ENCODE measurements at places on chromosomes 2 and 18.

DNA sequence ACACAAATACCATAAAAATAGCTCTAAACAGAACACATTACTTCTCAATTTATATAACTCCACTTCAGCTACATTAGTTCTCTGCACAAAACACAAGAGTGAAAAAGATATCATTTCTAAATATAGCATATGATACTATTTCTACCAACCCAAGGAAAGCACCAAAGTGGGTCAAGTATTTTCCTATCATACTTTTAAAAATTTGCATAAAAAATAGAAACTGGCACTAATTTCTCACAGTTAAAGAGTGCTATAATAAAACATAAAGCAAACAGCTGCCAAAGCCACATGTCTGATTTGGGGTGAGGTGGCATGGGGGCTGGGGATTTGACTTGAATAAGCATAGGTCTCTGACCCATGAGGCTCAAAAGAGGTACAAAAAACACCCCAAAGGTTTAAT is 61.5 kb downstream of the BARD1 start:
- DNase-seq: no peak

DNA sequence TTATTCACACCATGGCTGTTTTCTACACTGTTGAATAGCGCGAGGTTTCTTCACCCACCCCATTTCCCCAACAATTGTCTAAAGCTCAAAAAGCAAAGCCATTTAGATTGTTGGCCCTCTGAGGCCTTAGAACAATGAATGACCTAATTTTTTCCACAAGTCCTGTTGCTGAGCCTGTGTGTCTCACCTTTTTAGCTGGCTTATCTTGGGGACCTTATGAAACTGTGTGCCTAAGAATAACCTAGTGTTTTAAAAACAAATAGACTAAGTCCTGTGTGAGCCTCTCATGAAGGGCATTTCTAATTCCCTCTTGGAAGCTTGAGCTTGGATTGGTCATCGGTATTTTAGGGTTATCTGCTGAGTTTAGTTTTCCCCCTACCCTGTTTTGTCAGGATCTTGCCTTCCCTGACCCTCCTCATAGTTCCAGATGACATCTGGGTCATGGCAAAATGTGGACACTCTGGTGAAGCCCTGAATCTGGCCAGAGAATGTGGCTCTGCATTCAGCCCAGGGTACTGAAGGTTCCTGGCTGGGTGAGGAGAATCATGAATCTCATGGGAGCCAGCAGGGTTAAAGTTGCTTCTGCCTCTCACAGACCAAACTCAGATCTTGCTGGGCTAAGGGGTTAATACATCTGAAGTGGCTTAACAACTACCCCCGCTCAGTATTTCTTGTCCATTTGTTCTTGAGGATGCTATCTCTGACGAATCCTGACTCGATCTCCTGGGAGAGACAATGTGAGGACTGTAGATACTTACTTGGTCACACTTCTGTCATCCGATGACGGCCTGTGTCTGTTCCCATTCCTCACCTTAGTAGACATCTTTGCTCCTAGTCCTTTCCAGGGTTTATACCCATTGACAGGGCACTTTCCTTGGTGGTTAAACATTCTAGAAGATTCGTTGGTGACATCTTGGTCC is 104.2 kb upstream of the MAP4K3 start:
- no peak for DNase-seq

DNA sequence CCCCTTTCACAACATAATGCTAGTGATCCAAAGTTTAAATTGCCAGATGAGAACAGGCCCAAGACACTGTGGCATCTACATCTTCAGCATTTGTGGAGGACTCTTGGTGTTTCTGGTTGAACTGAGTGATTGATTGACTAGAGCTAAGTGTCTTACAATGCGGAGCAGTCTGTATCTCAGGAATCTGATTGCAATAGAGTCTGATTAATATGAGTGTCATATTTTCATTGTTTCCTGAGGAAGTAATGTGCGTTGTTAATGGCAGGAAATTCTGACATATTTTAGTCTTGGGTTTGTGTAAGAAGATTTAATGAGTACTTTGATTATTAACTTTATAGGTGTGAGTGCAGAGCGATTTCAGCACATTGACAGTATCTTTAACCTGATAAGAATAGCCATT is 82.0 kb upstream of the PROKR1 start:
- DNase-seq: no peak

DNA sequence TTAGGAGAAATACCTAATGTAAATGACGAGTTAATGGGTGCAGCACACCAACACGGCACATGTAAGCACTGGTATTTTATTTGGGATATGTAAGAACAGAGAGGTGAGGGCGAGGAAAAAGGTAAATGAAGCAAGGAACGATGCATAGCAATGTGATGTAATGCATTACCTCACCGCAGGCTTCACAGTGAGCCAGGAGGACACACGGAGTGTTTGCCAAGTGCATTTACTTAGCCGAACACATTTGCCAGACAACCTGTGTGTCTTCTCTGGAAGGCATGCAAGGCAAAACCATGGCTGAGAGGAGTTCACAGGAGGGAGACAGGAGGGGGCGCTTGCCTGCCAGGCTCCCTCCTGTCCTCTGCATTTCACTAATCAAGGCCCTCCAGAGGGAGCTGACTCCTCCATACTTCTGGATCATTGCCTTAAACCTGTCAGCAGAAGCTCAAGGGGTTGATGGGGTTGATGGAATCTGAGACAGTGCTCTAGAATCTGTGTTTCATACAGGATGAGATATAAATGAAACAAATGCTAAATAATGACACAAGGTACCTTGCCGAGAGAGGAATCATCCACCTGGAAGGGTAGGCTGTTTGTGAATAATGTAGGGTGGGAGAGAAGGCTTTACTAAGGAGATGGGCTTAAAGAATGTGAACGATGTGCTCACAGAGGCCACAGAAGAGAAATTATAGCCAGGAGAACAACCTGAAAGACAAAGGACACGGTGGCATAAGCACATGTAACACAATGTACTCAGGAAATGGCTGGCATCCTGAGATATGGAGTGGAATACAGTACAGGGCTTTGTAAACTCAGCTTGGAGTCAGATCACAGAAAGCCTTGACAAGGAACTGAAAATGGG is 9.1 kb upstream of the TPRKB start:
- DNase-seq: no peak

DNA sequence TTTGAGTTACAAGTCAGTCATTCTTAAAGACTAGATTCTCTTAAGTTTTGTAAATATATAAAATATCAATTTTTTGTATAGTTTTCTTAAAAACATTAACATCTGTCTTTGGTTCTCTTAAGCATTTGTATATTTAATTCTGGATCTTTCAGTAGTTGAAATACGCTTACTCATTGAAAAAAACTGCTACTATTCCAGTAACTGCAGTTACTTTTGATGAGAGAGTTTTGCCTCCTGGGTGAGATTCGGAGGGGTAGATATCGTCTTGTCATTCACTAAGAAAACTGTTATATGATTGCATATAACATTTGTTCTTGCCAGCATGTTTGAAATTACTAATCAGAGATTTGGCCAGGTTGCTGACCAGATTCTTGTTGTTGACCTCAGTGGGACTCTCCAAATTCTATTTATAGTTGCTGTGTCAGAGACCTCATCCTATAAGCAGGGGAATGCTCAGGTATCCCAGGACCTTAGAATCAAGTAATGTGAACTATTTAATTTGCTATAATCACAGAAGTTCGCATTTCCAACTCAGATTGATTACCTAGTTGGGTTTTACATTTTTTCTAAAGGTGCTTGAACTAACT is 7.9 kb downstream of the AGPS start:
- DNase-seq: no peak

GRCh38 chr2:36371070-36371874 is 15.7 kb downstream of the CRIM1 start:
- no peak for DNase-seq

GRCh38 chr2:240604291-240604938 is 17.9 kb downstream of the CAPN10 start:
- peak; percentile 55 for DNase-seq

- DNase-seq: no peak
Observed at GRCh38 chr2:134366359-134366758, 112.5 kb downstream of the MGAT5 start.

GRCh38 chr2:229226382-229226781 is 44.7 kb downstream of the PID1 start:
- no peak for DNase-seq

- peak; percentile 46 for DNase-seq
Observed at GRCh38 chr2:173048897-173049661, 26.6 kb upstream of the MAP3K20 start.

DNA sequence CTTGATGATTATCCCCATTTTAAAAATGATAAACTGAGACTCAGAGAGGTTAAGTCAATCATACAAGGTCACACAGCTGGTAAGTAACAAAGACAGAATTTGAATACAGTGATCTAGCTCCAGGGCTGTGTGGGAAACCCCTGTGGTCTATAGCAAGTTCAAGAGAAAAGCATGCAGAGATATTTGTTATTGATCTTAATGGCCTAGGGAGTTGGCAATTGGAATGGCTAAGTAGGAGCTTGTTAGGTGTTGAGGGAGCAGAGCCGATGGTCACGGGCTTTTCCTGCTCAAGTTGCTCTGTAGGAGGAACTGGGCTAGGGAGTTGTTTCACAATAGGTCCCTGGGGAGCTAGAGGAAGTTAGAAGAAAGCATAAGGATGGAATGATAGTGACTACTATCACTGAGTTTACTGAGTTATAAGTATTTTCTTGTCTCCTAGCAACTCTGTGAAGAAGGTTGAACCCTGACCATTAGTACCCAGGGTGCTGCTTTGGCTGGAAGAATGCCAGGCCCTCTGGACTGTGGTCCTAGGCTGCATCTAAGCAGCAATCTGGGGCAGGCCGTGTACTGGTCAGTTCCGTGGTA is 30.0 kb downstream of the RNF125 start:
- no peak for DNase-seq

- DNase-seq: no peak
Observed at GRCh38 chr2:43086451-43087221, 139.8 kb downstream of the ZFP36L2 start.

DNA sequence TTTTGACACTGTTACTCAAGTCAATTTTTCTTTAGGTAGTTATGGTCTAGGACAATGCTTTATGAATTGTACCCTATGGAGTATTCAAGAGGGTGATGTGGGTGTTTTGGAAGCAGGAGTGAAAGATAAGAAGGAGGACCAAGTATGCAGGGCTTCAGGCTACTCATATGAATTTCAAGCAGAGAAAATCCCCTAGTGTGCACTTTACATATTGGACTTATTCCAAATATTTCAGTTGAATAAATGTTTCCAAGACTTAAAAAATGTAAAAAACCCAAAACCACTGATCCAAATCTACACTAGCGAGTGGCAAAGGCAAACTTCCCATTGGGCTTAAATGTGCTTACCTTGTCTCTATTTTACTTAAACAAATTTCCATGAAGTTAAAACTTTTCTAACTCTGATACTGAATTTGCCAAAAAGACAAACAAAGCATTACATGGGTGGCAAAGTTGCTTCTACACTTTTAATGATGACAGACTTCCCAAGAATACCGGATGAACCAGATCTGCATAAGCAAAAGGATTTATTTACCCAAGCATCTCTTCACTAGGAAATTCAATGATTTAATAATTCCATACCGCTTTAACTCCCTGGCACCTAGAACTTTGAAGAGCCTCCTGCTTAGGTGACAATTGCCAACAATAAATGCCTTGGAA is 1233.5 kb upstream of the NXPH2 start:
- no peak for DNase-seq

DNA sequence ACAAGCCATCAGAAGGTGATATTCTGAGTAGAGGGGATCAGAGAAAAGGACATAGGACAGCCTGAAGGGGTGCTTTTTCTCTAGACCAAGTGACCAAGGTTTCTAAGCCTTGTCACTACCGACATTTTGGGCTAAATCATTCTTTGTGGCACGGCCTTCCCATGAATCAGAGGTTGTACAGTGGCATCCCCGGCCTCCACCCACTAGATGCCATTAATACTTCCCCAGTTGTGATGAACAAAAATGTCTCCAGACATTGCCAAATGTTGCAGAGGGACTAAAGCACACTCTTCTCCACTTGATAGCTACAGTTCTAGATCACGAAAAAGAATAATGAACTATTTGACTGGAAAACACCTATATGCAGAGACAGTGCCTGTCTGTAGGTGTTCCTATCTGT is 143.6 kb downstream of the PID1 start:
- no peak for DNase-seq

GRCh38 chr2:226788064-226788463 is 11.6 kb downstream of the IRS1 start:
- no peak for DNase-seq

DNA sequence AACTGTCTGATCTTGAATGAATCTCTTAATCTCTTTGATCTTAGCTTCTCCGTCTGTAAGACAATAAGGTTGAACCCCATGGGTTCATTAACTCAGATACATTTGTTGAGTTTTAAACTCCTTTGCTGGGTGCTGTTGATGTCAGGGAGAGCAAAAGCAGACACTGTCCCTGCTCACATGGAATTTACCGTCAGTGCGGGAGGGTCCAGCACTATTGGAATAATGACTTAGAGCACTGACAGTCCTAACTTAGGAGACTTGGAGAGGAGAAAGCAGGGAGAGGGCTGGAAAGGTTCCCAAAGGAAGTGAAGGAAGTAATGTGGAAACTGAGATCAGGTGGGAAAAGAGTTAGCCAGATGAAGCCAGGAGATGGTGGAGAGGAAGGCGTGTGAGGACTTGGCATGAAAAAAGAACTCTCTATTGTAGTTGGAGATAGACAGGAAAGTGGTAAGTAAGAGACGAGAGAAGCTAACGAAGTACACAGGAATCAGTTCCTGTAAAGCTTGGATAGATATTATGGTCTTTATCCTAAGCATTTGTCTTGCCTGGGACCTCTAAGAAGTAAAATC is 141.4 kb upstream of the SERTAD2 start:
- DNase-seq: no peak

DNA sequence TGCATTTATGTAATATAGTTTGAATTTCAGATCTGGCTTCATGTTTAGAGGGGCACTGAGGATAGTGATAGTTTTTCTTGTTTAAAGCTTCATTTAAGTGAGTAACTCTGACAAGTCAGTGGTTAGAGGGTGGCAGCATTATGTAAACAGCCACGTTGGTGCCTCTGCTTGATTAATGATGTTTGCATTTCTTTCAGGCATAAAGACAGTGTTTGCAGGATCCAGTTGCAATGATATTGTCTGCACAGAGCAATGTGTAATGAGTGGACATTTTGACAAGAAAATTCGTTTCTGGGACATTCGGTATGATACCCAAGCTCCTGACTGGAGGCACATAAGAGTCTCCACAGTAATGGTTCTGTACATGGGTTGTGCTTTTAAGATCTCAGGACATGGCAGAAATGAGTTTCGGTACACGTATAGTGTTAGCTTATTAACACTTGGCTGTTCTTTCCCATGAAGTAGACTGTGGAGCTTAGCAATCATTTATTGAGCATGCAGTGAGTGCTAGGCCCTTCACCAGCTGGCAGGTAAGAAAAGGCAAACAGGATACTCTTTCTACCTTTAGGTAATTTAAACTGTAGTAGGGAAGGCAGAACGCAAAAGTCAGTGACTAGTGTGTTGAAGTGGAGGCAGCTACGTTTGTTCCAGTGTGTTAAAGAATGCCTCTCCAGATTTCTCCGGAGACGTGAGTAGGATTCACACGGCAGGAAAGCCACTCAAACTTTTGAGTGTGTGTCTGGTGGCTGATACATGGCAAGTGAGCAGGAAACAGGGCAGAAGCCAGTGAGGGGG is 17.4 kb upstream of the SAG start:
- peak; percentile 18 for DNase-seq

GRCh38 chr2:191572319-191572718 is 105.6 kb upstream of the NABP1 start:
- no peak for DNase-seq

GRCh38 chr2:208306291-208306690 is 40.2 kb downstream of the PIKFYVE start:
- DNase-seq: no peak

GRCh38 chr2:120871016-120871635 is 135.5 kb downstream of the GLI2 start:
- no peak for DNase-seq

Data from T47D (cell line).